Posterior vena cava (tissue), 2 donors: ENCODE measurements at places on chromosomes 7 and 10.

DNA sequence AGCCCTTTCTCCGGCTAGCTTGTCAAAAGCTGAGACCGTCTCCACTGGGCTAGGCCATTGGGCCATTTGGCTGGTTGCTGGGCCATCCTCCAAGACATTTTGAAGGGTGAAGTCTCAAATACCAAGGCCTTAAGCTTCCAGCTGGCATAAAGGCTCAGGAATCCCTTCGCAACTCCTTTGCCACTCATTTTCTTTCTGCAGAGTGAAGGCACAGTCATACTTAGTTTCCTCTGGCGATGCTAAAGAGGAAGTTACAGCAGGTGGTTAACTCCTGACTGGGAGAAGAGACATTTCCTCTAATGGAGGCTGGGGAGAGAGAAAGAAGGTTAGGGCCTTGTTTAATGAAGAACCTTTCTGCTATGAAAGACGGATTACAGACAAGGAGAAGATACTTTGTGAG, 4.8 kb upstream of the REPIN1 start:
- no peak for DNase-seq

DNA sequence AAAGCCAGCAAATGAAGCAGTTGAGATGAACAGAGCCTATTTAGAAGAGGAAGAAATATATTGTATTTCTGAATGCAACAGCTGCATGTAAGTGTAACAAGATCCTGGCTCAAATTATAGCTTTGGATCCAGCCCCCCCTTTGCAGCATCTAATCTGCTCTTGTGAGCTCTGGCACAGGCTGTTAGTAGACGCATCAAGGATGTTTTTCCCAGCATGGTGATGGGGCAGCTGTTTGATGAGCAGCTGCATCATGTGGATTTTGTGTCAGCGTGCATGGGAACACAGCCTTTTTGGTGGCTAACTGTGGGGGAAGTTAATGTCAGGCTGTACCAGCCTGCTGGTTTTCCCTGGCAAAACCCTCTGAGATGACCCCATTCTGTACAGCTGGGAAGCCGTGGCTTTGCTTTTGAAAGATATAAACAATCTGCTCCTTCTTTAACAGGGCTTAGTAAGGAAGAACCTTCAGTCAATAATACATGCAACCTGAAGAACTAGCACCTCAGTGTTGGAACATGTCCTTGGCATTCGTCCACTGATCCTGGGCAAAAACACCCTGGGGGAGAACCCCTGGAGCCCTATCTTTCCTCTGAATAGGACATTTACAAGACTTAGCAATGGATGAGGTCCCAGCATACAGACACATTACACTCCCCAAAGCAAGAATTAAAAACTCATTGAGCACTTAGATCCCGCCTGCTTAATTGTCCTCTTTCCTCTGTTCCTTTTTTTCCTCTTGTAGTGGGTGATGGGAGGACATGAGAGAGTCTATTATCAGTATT, 70.6 kb downstream of the NPS start:
- DNase-seq = no peak

DNA sequence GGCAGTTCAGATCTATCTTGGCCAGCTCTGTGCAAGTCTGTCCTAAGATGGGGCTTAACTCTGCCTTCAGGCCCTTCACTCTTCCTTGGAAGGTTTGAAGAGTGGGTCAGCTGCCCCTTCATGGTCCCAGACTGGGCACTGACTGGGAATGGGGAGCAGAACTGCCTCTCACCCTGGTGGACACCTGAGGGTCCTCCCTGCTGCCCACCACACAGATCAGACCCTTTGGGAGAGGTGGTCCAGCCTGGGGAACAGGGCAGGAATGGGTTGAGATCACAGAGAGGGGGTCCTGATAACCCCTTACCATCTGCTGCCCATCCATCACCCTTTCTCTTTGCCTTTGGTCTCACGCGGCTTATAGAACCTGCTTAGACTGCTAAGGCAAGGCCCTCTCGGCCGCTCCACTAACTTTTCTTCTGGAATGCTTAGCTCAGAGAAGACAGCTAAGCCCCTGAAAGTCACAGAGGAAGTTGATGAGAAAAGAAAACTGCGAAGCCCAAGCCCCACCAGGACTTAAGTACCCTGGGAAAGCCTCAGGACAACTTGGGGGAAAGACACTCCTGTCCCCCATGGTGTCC, 402 bp upstream of the CDHR1 start:
- no peak for DNase-seq

DNA sequence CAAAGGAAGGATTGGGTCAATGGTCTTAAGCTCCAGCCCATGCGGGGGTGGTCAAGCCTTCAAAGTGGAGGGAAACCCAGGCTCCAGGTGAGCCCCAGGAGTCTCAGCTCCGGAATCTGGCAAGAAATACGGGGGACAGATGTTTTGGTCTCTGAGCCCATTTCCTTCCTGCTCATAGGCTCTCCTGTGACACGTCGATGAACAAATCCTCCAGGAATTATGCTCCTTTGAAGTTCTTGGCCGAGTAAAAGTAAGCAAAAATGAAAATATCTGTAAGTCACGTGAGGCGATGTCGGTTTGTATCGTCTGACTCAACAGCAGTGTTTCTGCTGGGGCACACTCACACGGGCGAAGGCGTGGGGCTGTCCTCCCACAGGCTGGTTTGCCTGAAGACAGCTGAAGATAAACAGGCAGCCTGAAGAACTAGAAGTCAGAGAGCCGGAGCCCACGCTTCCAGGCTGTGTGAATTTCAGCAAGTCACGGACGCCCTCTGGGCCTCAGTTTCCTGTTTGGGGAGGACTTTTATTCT, 52.6 kb upstream of the SMNDC1 start:
- no peak for DNase-seq

DNA sequence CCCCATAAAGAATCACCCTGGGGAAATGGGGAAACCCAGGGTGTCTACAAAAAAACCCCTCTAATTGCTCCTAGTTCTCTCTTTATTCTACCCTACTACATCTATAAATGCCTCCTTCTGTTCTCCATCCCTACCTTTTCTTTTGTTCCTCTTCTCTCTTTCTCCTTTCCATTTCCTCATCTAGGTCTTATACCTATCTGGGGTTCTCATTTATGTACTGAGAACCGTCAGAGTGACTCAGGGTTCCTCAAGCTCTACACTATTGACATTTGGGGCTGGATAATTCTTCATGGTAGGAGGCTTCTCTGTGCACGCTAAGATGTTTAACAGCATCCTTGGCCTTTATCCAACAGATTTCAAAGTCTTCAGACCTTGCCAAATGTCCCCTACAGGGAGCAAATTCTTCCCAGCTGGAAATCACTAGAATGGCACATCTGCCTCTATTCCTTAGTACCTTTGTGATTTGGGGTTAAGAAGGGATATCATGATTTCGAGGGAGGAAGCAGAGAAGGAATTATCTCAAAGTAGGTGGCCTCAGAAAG, 137.4 kb upstream of the PTN start:
- no peak for DNase-seq

DNA sequence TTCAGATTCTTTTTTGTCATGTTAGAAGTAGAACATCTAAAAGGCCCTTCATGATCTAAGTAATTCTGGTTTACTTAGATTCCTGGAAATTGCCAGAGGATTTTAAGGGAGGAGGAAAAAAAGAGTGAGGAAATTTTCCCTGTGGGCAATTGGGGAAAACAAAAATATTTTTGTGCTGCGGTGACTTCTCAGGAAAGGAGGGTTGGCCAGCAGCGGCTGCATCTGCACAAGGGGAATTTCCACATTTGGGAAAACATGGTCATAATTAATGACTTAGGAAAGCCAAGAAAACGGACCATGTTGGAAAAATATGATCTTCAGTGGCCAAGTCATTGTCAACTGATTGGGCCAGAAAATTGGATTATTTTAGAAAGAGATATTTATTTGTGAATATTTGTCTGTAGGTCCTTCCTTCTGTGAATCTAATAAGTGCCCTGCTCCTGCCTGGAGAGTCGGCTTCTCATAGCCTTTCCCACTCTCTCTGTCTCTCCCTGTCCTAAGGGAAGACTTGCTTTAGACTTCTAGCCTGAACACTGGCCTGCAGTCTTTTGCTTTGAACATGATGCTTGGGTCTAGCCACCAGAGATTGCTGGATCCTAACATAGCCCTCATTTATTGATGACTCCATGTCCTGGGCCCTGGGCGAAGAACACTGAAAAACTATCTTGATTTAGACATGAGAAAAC, 124.2 kb upstream of the MKLN1 start:
- peak; percentile 80 for DNase-seq

- no peak for DNase-seq
These were observed 163.3 kb downstream of the USP6NL start for GRCh38 chr10:11448190-11448544.

- DNase-seq = no peak
These were observed 85.5 kb downstream of the PARD3 start for GRCh38 chr10:34729619-34730018.

GRCh38 chr10:69107176-69107490, 16.8 kb upstream of the VPS26A start:
- DNase-seq = no peak

DNA sequence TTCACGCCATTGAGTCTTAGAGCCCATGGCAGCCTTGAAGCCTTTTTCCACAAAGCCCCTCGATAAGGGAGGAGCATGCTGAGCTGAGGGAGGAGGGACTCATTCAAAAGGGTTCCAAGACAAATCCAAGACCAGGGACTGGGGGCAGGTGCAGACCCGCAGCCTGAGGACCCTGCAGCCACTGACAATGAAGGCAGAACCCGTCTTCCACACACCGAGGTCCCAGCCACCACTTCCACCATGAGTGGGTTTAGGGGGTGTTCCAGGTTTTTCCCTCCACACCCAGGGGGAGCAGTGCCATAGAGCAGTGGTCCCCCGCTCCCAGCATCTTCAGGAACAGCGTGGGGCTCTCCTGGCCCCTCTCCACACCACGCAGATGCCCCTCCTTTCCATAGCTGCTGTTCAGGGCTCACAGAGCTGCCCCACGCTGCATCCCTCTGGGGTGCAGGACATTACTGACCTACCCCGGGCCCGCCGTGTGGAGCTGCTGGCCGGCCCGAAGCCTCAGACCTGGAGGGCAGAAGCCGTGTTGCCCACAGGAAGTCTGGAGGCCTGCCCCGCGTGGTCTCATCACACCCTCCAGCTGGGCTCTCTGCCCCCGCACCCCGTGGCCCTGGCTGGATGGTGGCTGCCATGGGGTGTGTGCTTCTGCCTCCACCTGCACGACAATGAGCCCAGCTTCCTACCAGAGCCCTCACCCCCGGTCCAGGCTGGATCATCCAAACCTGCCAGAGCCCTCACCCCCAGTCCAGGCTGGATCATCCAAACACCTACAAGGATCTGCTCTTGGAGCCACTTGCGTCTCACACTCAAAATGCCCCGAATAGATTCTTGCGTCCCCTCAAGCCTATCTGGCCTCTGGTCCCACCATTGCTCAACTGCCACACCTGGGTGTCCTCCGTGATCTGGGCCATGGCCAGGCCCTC, 220.0 kb upstream of the TCERG1L start:
- DNase-seq = no peak

DNA sequence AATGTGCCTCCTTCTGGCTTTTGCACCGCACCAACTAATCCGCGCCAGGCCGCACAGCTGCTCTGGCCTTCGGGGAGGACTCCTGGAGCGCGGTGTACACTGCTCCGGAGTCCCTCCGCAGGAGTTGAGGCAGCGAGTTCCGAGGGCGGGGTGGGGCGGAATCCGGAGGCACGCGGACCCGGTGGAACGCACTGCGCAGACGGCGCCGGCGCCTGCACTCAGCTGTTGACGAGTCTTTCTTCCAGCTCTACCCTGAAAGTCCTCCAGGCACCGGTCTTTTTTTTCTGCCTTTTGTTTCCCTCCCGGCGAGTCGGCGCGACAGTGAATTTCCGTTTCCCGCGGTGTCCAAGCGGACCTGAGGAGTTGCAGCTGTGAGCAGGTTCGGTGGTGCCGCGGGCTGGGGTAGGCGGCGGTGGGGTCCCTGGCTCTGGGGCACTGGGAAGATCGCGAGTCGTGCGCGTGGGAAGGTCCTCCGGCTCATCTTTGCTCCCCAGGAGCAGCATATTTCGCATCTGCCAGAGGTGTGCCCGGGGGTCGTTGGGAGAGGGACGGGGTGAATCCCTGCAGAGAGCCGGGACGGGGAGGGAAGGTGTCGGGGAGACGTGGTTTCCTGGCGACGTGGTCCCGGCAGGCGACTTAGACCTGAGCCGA, 44.1 kb downstream of the SFTPD start:
- peak; percentile 90 for DNase-seq

DNA sequence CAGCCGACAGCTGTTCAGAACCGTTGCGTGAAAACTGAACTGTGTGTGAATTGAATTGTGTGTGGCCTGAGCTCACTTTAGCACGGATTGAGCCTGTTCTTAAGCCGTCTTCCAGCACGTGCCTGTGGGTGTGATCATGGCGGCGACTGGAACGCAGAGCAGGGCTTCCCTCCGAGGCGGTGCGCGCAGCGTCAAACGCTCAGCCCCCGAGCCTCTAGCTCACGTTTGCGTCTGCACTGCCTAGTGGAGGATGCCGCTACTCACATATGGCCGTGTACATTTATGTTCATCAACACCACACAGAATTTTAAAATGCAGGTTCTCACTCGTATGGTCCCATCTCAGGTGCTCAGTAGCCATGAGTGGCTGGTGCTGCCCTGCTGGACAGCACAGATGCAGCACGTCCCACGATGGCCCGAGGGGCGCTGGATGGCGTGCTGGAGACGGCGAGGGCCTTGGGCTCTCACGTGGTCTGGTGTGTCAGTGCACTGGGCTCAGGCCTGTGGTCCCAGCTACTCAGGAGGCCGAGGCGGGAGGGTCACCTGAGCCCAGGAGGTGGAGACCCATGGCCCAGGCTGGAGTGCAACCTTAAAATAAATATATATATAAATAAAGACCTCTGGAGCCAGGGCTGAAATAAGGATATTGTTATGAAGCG, 22.0 kb downstream of the SUN1 start:
- DNase-seq = no peak

DNA sequence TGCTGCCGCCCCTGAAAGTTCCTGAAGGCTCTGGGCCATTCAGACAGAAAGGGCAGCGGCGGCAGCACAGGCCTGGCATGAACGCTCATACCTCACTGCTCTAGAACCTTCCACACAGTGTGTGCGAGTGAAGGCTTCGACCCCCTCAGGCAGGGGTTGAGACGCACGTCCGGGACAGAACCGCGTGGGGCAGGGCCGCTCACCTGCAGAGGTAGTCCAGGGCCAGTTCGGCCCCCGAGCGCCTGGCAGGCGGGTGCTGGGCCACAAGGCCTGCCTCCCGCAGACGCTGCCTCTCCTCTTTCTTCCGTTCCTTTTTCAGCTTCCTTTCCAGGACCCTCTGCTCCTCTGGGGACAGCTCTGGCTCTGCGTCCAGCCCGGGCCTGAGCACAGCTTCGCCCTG, 26.8 kb downstream of the CYP2W1 start:
- no peak for DNase-seq

GRCh38 chr10:86105640-86106039, 261.0 kb downstream of the GRID1 start:
- no peak for DNase-seq
